ENCODE measurements at places on chromosomes 1 and 21. TPM values are rescaled to one million over a fixed set of nuclear protein-coding genes. Genes with fewer than 3 reads are reported as not detected.

DNA sequence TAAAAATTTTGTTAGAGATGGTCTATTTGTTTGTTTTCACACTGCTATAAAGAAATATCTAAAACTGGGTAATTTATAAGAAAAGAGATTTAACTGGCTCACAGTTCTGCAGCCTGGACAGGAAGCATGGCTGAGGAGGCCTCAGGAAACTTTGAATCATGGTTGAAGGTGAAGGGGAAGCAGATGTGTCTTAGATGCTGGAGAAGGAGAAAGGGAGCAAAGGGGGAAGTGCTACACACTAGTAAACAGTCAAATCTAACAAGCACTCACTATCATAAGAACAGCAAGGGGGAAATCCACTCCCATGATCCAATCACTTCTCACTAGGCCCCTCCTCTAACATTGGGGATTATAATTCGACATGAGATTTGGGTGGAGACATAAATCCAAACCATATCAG, 76.8 kb upstream of the COL24A1 start:
- no peak for DNase-seq

Gene HHIPL2
- total RNA-seq: 2.0 TPM

Gene CFAP141
- total RNA-seq: not detected

Gene GPA33
- total RNA-seq: 1.4 TPM

DNA sequence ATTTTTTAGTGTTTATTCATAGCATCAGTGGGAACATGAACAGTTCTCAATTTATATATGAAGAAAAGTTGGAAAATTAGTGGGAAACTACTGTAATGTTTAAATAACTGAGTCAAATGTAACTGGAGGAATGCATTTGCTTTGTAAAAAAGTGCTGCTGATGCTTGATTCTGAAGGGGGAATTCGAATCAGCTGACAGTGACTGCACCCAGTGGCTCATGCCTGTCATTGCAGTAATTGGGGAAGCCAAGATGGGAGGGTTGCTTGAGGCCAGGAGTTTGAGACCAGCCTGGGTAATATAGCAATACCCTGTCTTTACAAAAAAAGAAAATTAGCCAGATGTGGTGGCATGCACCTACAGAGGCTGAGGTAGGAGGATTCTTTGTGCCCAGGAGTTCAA, 398.4 kb downstream of the ZP4 start:
- no peak for DNase-seq

Gene BCAR3
- 51.8 TPM for total RNA-seq

- DNase-seq: no peak
These were observed 8.1 kb upstream of the ETV3L start for GRCh38 chr1:157107702-157108101.

Gene S100B
- total RNA-seq: 7.5 TPM

Gene VWA5B1
- 2.1 TPM for total RNA-seq

DNA sequence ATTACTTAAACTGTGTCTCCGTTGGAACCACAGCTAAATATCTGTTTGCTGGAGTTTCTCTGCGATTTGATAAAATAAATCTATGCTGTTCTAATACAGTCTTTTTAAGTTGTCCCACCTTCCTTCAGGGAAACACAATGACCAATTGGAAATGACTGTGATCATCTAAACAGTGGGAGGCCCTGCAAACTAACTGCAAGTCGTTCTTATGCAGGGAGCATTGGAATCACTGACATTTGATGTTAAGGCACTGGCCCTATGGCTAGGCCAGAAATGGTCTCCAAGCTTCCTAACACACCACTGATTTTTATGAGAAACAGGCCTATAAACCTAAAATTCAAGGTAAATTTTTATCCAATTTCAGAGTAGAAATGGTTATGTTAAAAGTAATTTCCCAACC, 645.2 kb downstream of the LMO4 start:
- DNase-seq: no peak

Gene FNDC7
- not detected for total RNA-seq

DNA sequence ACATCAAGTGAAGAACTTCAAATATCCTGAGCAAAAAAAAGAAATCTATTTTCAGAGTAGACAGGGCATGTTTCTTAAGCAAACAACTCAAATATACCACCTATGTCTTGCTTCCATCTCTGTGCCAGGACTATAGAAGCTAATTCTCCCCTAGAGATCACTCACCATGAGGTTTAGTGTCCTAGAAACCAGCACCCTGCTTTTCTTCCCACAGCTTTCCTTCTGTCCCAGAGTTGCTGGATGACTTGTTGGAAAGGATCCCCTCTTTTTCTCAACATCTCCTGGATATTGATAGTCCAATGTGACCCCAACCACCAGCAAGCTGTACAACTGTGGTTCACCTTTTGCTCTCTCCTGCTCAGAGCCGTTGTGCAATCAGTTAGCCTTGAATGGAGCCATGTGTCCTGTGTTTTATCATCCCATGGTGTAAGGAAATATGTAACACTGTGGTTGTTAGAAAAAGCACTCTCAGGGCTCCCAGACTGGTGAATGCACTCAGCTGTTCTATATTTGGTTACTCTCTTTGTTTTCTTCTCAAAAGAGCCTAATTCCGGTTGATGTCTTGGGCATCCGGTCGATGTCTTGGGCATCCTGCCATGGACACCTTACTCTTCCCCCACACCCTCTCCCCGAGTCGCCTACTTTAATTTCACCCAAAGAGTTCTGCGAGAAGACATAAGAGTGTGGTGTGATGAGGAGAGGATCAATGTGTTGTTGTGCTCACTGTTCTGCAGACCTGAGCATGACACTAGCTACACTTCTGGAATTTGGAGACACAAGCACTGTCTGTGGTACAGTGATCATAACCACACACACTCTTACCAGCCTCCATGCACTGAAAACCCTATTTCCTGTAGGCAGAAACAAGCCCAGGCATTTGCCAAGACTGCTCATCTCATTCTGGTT, 1.7 kb downstream of the TNFSF4 start:
- DNase-seq: peak; percentile 42

GRCh38 chr1:7575041-7575400, 196.1 kb upstream of the VAMP3 start:
- no peak for DNase-seq

Gene FAM72B
- total RNA-seq: 1.3 TPM

GRCh38 chr21:35882791-35883240, 177.5 kb downstream of the SETD4 start:
- no peak for DNase-seq

GRCh38 chr1:179953974-179954492, 577 bp upstream of the CEP350 start:
- DNase-seq: peak; percentile 22

Gene LCE1B
- not detected for total RNA-seq

DNA sequence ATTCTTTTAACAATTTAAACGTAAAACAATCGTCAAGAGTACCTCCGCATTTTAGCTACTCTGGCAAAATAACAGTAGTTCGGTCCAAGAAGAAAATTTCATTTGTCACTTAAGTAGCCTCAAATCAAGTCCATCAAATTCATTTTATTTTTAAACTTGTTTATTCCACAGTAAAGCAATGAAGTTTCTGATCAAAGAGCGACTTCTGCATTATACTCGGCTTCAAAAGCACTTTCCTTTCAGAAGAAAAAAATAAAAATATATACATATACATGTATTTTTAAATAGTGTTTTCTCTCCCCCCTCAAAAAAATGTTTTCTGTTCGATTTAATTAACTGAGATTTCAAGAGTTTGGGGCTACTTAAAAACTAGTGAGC, 115.0 kb downstream of the RERE start:
- no peak for DNase-seq

DNA sequence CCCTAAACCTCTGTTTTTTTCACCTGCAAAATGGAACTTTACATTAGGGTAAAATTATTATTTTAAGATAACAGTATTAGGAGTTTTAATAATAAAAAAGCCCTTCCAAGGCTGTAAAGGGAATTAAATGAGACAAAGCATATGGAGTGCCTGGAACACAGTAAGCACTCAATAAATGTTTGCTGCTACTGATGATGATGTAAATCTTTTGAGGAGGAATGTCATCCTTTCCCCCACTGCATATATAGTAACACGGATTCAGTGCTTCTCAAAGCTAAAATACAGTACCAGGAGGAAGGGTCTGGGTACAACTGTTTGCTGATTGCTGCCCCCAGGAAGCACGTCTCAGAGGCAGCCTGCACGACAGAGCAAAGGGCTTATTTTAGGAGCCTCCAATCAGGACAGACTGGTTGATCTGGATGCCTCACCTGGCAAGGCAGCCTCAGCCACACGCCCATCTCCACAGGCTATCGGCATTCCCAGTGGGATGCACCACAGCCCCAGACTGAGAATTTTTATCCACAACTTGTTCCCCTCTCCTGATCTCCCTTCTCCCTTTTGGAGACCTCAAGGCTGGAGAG, 64.4 kb downstream of the GADD45A start:
- peak; percentile 45 for DNase-seq

Gene HES3
- not detected for total RNA-seq

DNA sequence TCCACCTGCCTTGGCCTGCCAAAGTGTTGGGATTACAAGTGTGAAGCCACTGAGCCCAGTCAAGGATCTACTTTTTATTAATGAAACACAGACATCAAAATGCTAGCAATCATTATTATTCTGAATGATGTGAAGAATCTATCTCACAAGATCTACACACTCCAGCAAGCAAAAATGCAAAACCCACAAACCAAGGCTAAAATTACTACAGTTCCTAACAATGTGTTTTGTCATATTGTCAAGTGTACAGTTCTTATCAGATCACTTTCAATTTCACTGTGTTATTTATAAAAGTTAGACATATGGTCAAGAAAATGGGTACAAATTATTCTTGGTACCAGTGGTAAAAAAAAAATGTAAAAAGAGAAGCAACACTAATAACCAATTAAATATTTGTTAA, 61.3 kb upstream of the SDC3 start:
- no peak for DNase-seq

GRCh38 chr21:39531840-39532239, 80.1 kb downstream of the SH3BGR start:
- no peak for DNase-seq

Gene VASH2
- total RNA-seq: 0.92 TPM

Measured in mucosa of gallbladder (tissue), 1 donor.